ENCODE measurements at places on chromosomes 7 and 10. TPM values are rescaled to one million over a fixed set of nuclear protein-coding genes. Genes with fewer than 3 reads are reported as not detected.

The CLEC2L gene
- not detected for total RNA-seq

The GOLGA7B gene
- total RNA-seq: 0.71 TPM

The NMT2 gene
- total RNA-seq: 20.6 TPM

The ENO4 gene
- total RNA-seq: 13.0 TPM

The PLEKHS1 gene
- not detected for total RNA-seq

The GIMAP8 gene
- 7.1 TPM for total RNA-seq

The NEURL1 gene
- not detected for total RNA-seq

DNA sequence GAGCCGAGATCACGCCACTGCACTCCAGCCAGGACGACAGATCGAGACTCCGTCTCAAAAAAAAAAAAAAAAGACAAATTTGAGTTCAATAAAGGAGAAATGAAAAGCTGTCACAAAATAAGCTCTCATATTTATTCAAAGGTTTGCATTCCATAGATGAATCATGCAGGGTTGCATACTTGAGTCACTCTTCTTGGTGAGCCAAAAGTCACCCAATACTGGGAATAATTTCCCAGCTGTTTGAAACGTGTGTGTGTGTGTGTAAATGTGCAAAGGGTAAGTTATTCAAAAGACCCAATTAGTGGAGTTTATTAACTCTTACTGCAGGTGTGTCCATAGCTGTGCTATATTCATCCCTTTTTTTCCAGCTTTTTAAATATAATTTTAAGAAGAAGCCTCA is 297.7 kb downstream of the CCDC3 start:
- DNase-seq: no peak
- no peaks in the 10 kb centered on the region for H3K27me3 ChIP-seq
- H3K4me3 ChIP-seq: no peak overlapping the region

DNA sequence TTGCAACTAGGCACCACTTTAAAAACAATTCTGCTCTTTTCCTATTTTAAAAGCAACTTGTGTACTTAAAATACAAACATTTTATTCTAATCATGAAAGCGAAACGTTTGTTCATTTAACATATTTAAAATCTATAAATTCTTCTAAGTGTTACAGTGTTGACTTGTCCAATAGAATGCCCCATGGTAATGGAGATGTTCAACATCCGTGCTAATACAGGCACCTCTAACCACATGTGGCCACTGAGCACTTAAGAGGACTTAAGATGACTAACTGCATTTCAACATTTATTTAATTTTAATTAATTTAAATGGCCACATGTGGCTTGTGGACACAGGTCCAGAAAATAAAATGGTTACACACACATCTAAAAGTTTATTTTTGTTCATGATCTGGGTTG is 115.1 kb downstream of the TPK1 start:
- no peak overlapping the region for H3K4me3 ChIP-seq
- H3K27me3 ChIP-seq: no peaks in the 10 kb centered on the region
- H3K36me3 ChIP-seq: no peaks in the 10 kb centered on the region
- H3K4me1 ChIP-seq: peaks cover 22% of the 10 kb centered on the region
- H3K27ac ChIP-seq: no peak overlapping the region

GRCh38 chr10:68327889-68328786 is 3.7 kb upstream of the HNRNPH3 start:
- no peaks in the 10 kb centered on the region for H3K27me3 ChIP-seq
- H3K4me1 ChIP-seq: peaks cover 25% of the 10 kb centered on the region
- H3K4me3 ChIP-seq: no peak overlapping the region
- DNase-seq: no peak
- H3K27ac ChIP-seq: peak overlapping the region; percentile 98
- H3K36me3 ChIP-seq: no peaks in the 10 kb centered on the region

- H3K4me3 ChIP-seq: no peak overlapping the region
- no peak for DNase-seq
- no peaks in the 10 kb centered on the region for H3K27me3 ChIP-seq
Observed at GRCh38 chr10:10846504-10846900, 171.2 kb upstream of the CELF2 start.

Measured in sigmoid colon (tissue), 7 donors.